Upper lobe of left lung (tissue), 6 donors: ENCODE measurements at places on chromosomes 11 and 22. TPM values are rescaled to one million over a fixed set of nuclear protein-coding genes. Genes with fewer than 3 reads are reported as not detected.
A peak's percentile ranks its signal among the peaks of the same experiment; 100 is the strongest.

DNA sequence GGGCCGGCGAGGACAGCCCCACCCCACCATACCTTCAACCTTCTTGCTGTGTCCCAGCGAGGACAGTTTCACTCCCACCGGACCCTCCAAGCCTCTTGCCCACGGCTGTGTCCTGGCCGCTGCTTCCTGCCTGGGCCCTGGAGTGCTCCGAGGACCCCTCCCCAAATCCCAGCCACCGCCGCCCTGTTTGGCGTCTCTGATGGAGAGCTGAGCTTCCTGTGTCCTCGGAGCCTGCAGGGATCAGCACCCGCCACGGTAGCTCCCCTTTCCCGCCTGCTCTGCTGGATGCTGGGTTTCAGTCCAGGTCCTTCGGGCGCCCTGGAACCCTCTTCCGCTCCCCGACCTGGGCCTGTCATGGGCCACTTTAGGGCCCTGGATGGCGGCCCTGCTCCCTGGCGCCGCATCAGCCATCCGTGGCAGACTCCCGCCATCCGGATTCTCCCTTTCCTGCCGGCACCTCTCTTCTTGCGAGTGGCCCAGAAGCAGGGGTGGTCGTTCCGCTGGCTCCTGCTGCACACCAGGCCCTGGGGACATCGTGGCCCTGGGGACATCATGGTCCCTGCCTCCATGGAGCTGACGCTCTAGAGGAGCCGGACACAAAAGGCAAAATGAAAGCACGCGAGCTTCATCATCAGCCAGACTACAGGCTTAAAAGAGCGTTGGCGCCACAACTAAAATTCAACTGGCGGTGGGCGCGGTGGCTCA, 34.3 kb upstream of the GAL start:
- no peaks in the 10 kb centered on the region for H3K4me1 ChIP-seq
- no peak for DNase-seq
- no peaks in the 10 kb centered on the region for H3K27me3 ChIP-seq
- no peak overlapping the region for H3K4me3 ChIP-seq

- no peaks in the 10 kb centered on the region for H3K36me3 ChIP-seq
- H3K27me3 ChIP-seq, result no peaks in the 10 kb centered on the region
- DNase-seq, result peak; percentile 66
- H3K4me1 ChIP-seq, result peaks cover 16% of the 10 kb centered on the region
- H3K27ac ChIP-seq, result no peak overlapping the region
- H3K4me3 ChIP-seq, result no peak overlapping the region
Measured at GRCh38 chr22:37165940-37166674, 16.4 kb upstream of the IL2RB start.

DNA sequence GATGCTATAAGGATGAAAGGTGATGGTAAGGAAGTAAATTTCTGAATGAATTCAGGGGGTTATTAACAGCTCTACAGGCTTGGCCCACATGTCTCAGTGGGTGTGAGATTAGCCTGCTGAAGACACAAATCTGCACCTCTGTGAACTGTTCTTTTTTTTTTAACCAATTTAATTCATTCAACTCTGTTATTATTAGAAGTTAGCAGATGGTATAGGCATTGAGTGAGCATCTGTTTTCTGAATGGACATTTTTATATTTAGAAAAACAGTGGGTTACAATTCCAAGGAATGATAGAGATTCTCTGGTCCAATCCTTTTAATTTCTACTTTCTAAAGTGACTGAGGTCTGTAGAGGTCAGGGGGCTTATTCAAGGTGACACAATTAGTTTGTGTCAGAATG, 122.0 kb upstream of the SORL1-AS1 start:
- H3K27me3 ChIP-seq, result no peaks in the 10 kb centered on the region
- no peak overlapping the region for H3K27ac ChIP-seq
- peaks cover 18% of the 10 kb centered on the region for H3K4me1 ChIP-seq

- no peak overlapping the region for H3K27ac ChIP-seq
- DNase-seq, result no peak
- H3K36me3 ChIP-seq, result no peaks in the 10 kb centered on the region
- peaks cover 13% of the 10 kb centered on the region for H3K4me1 ChIP-seq
- no peaks in the 10 kb centered on the region for H3K27me3 ChIP-seq
Measured at GRCh38 chr11:78397398-78397797, 20.2 kb downstream of the GAB2 start.

DNA sequence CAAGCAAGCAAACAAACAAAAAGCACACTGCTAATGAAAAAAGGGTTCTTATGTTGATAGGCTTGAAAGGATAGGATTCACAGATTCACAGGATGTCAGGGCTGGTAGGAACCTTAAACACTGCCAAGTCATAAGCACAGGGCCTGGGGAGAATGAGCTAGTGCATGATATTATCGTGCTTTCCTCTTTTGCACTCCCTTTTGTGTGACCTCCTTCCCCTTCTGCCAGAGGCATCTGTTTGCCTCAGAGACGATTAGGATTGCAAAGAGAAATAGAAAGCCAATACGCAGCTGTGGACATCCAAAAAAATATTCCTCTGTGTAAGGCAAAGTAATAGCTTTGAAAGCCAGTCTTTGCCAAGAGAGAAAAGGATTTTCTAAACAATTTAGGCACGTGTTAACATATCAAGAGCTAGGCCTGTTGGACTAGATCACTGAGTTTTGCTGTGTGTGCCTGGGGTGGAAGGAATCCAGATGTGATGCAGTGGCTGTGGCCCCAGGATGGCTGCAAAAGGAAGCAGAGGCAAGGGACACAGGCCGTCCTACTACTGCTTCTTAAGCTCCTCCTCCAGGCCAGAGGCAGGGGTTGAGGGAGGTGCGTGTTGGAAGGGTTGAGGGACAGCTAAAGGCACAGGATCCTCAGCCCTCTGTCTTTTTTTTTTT, 30.6 kb downstream of the MCHR1 start:
- no peak overlapping the region for H3K27ac ChIP-seq
- no peaks in the 10 kb centered on the region for H3K36me3 ChIP-seq
- no peaks in the 10 kb centered on the region for H3K4me1 ChIP-seq
- H3K4me3 ChIP-seq, result no peak overlapping the region

GRCh38 chr11:122069707-122070360, 46.2 kb downstream of the BLID start:
- no peaks in the 10 kb centered on the region for H3K4me1 ChIP-seq
- H3K27ac ChIP-seq, result no peak overlapping the region
- H3K27me3 ChIP-seq, result no peaks in the 10 kb centered on the region
- DNase-seq, result no peak
- H3K4me3 ChIP-seq, result no peak overlapping the region
- H3K36me3 ChIP-seq, result no peaks in the 10 kb centered on the region

DNA sequence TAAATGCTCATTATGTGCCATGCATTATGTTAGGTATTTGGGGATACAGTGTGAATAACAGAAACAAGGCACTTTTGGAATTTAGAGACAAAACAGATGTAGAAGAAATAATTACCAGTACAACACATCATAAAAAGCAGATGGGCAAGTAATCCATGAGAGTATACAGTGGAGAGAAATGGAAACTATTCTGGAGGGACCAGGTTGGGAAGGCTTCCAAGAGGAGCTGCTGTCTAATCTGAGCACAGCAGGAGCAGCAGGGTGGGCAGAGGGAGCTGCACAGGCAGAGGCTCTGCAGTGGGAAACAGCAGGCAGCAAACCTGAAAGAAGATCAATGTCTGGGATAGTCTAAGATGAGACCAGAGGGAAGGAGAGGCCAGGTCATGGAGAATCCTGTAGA, 268.7 kb upstream of the CCDC90B start:
- no peaks in the 10 kb centered on the region for H3K4me1 ChIP-seq
- H3K4me3 ChIP-seq, result no peak overlapping the region
- no peaks in the 10 kb centered on the region for H3K36me3 ChIP-seq
- no peak overlapping the region for H3K27ac ChIP-seq
- no peak for DNase-seq

The VSIG10L2 gene
- total RNA-seq, result not detected

The ST3GAL4 gene
- 21.2 TPM for total RNA-seq

The C22orf42 gene
- not detected for total RNA-seq
